Right lung (tissue), 10 donors: ENCODE measurements at places on chromosomes 11 and 22. TPM values are rescaled to one million over a fixed set of nuclear protein-coding genes. Genes with fewer than 3 reads are reported as not detected.

Gene CRYBA4
- polyA plus RNA-seq, result 0.45 TPM

Gene MYO7A
- polyA plus RNA-seq, result 6.3 TPM

Gene APLNR
- polyA plus RNA-seq, result 165 TPM

- DNase-seq, result no peak
Measured at GRCh38 chr11:114058026-114058706, 1.3 kb upstream of the ZBTB16 start.

DNA sequence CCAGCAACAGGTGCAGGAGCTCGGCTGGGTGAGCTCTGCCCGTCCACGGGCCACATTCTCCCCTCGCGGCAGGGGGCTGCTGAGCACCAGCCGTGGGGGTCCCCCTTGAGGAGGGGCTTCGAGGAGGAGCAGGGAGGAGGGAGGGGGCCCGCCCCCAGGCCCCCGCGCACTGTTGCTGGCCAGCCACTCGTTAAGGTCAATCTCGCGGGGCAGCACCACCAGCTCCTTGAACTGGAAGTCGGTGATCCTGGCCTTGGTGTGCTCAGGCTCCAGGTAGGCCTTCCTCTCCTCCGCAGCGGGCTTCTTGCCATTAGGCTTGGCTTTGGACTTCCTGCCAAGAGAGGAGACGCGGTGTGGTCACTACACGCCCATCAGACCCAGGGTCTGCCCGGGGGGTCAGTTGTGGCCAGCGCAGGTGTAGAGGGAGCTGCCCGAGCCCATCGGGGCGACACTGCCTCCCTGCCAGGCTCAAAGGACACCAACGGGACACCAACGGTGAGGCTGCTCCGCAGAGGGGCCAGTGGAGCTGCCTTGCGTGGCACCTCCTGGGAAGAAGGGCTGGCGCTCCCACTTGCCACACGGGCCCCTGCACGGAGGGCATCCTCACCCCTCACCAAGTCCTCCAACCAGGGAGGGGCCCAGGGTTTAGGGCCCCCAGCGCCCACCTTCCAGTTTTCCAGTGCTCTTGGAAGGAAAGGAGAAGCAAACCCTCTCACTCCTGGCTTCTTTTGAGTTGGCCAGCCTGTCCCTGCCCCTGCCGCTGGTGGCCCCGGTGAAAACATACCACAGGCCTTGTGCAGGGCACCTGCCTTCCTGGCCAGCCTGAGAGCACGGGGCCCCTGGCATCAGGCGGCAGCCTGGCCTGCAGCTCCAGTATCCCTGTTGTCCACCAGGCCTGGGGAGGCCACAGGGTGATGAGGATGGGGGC lies 5.8 kb downstream of the MOB2 start:
- no peak for DNase-seq

GRCh38 chr11:119525180-119525866 lies 102.4 kb upstream of the THY1 start:
- DNase-seq, result no peak

GRCh38 chr11:255176-255575 lies 18.4 kb downstream of the PSMD13 start:
- peak; percentile 76 for DNase-seq

DNA sequence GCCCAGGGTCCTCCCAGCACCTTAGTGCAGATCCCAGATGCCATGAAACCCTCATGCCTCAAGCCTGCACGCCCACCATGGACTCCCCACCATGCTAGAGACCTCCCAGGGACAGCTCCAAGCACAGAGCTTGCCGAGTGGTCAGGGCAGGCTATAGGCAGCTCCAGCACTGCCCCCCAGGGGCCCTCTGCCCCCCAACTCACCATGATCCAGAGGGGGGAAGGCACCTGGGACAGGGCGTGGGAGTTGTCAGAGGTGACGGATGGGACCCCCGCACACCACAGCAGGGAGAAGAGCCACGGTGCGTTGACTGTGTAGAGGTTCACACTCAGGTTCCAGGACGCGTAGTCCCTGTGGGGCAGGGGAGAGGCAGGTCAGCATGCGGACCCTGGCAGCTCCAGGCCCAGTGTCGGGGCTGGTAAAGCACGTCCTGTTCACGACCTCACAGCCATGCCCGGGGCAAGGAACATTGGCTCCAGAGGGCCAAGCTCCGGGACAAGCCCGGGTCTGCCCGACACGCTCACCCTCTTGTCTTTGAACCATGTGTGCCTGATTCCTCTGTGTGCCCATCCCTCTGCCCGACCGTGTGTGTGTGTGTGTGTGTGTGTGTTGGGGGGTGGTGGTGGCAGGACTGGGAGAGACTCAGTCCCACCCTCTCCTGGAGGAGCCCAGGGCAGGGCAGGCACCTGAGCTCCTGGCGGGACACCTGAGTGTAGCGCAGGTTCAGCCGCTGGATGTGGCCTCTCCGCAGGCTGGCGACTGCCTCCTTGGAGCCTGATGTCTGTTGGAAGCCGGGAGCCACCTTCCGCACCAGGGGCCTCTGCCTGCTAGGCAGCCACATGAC lies 8.2 kb upstream of the KLHL35 start:
- DNase-seq, result no peak
